ENCODE measurements at places on chromosomes 1 and 21.

GRCh38 chr1:62076286-62076685 is 118.4 kb upstream of the L1TD1 start:
- no peak for DNase-seq

DNA sequence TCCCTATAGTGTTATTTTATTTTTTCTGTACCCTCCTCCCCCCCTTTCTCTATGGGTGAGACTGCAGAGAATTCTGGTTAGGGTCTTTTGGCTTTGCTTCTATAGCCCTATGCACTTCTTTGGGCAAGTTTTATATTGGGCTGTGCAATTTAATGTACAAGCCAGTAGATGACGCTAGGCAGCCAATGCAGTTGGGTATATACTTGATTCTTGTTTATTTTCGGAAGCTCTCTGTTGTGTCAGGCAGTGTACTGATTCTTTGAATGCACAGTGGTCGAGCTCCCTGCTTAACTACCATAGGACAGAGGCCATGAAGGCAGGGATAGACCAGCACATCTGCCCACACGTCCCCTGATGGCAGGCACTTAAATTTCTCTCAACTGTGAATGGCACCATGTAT is 34.1 kb upstream of the GPR52 start:
- DNase-seq: no peak

DNA sequence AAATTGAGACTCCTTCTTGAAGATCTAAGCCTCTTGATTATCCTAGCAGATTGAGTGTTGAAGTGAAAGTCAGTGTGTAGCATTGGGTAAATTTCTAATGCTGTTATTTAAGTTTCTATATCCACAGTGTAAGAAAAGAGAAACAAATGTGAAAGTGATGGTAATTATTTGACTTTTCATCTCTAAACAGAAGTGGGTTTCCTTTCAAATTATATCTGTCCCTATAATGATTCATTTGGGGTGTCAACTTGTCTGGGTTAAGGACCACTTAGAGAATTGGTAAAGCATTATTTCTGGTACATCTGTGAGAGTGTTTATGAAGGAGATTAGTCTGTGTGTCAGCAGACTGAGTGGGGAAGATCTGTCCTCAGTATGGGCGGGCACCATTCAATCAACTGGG is 133.0 kb upstream of the HMCN1 start:
- no peak for DNase-seq

DNA sequence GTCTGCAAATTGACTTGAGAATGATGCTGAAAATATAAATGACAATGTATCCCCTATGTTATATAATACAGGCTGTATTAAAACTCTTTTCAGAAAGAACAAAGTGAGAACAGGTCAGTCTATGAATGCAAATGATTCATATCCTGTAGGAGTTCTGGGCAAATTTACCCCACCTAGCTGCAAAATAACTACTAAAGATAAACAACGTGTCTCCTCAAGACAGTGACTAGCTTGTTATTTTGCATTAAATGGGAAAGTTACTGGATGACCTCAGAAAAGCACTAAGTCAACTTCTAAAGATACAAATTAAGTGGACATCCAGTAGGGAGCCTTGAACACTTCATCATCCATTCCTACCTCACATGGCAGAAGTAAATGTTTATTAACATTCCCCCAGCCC is 11.1 kb downstream of the RNF19B start:
- no peak for DNase-seq

DNA sequence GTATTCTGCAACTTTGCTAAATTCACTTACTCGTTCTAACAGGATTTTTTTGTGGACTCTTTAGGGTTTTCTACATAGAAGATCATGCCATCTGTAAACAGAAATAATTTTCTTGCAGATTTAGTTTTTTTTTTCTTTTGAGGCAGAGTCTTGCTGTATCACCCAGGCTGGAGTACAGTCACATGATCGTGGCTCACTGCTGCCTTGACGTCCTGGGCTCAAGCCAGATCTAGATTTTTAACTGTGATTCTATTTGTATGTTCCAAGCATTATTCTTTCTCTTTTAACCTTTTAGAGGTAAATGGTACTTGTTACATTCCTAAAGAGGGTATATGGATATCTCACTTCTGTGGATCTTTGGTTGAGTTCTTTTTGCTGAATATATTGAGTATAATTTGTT is 18.6 kb downstream of the FABP3 start:
- no peak for DNase-seq

DNA sequence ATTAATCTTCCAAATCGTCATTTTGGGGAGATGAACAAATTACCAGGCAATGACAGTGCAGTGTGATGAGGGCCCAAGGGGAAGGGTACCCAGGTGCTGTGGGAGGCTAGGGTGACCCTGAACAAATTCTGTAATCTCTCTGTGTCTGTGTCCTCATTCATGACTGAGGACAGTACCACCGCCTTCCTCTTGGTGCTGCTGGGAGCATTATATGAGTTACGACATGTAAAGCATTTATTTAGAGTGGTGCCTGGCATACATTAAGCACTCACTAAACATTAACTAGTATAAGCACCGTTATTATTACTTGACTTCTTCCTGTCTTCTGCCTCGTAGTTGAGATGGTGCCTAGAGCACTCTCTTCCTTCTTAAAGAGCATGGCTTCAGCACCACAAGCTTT is 468.2 kb upstream of the VAMP3 start:
- no peak for DNase-seq

DNA sequence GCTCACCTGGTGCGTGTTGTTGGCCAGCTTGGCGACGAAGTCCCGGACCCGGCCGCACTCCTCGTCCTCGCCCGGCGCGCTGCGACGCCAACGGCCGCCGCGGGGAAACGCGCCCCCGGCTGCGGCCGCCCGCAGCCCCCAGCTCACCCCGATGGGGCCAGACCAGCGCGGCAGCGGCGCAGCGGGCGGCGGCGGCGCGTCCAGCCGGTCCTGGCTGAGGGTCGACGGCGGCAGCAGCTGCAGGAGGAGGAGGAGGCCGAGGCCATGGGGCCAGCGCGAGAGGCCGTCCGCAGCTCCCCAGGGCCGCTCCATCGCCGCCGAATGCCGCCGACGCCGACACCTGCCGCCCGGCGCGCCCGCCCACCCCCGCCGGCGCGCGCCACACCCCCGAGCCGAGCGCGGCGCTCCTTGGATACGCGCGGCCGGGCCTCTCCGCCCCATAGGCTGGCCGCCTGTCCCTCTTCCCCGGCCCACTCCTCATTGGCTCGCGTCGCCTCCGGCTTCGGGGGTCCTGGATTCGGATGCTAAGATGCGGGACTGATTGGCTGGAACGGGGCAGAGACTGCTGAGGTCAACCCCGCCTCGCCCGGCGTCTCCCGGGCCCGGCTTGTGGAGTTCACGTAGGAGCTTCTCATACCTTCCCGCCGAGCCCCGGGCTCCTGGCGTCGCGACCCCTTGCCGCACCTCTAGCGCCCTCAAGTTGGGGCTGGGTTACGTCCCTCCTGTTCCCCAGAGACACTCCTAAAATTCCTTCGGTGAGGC is at the start of gene SORT1:
TSS of gene SORT1 (minus strand) at position 338 of the 762 bp plus-strand sequence. CDS start at position 312, 26 bp downstream.
- peak; percentile 79 for DNase-seq

- no peak for DNase-seq
Observed at GRCh38 chr21:44337941-44338895, 972 bp downstream of the CFAP410 start.

- DNase-seq: peak; percentile 69
Observed at GRCh38 chr1:118151312-118151937, 33.6 kb downstream of the SPAG17 start.

DNA sequence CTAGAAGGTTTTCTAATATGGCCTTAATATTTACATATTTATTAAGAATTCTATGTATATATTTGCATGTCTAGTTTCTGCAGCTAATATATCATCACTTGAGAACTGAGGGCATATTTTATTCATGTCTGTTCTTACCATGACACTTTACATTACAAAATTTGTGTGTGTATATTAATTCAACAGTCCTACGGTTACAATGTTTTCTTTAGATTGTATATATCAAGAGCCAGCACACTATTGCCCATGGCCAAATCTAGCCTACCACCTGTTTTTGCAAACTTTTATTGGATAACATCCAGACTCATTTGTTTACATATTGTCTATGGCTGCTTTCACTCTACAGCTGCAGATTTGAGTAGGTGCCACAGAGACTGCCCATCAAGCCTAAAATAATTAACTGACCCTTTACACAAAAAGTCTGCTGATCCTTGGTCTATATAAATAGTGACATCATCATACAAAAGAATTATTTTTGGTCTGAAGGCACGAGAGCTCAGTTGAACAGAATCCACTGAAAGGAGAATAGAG is 577.4 kb upstream of the PBX1 start:
- no peak for DNase-seq

DNA sequence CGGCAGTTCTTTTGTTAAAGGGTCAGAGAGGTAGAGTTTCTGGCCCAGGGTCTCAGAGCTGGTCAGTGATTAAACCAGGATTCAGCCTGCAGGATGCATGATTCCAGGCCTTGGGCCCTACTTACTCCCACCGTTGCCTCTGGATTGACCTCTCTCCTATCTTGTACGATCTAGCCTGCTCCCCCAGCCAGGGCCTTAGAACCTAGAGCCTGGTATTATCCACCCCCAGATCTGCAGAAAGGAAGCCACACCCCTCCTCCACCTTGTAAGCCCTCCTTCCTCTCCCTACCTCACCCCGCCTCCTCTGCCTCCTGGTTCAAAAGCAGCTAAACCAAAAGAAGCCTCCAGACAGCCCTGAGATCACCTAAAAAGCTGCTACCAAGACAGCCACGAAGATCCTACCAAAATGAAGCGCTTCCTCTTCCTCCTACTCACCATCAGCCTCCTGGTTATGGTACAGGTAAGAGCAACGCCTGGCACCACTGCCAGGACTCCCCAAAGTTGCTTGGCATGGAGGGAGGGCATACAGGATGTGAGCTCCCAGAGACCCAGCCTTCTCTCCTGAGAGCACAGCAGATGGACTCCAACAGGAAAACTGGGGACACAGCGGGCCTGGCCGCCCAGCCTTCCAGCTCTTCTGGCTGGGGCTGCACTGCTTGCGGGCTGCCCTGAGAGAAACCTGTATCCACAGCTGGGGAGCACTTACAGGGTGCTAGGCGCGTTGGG is at the start of gene CD52:
TSS of gene CD52 (plus strand) at position 347 of the 726 bp plus-strand sequence. CDS start at position 407, 60 bp downstream.
- DNase-seq: peak; percentile 48

DNA sequence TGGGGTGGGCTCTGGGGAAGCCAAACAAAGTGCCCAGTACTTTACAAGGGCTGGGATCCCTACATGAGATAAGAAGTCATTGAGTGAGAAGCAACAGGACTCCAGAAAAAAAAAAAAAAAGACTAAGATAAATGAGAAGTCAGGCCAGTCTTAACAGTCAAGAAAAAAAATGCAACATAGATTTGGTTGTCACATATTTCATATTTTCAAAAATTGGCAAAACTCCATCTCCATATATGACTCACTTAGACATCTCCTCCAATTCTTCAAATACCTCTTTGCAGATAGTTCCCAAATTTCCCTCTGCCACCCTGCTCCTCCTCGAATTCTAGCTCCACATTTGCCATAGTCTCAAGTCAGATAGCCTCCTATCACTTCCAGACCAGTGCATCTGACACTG is 20.9 kb upstream of the SIPA1L2 start:
- no peak for DNase-seq

DNA sequence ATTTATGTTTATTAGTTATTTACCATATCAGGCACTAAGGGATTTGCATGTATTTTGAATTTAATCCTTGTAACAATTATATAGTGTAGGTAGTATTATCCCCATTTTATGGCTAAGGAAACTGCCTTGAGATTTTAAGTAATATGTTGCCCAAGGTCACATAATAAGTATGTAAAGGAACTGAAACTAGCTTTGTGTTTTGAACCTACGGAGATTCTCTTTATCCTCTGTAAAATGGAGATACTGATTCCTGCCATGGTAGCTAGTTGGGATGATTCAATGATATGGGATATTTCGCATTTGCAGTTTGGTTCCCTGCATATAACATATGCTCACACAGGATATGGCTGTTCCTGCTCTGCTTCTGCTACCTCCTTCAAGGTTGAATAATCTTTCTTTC is 144.3 kb downstream of the ST6GALNAC3 start:
- no peak for DNase-seq

- peak; percentile 24 for DNase-seq
Observed at GRCh38 chr1:2194319-2194897, at the start of gene FAAP20. FAAP20 (minus strand) TSS chr1:2194772; CDS start chr1:2194749, 23 bp downstream.

DNA sequence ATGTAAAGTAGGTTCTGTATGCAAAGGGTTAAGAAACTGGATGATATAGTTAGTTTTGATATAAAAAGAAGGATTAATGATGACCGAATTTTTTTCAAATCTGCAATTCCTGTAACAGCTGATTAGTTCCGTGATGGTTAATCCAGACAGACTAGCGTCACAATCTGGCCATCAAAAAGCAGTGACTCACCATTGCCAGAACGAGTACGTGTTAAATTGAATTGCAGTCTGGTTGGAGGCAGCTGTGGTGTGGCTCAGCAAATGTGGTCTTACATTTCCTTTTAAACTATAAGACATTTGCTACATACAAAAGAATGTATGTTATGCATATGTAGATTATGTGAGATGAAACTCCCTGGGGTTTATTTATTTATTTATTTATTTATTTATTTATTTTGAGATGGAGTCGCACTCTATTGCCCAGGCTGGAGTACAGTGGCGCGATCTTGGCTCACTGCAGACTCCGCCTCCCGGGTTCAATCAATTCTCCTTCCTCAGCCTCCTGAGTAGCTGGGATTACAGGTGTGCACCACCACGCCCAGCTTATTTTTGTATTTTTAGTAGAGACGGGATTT is 139.8 kb downstream of the RYR2 start:
- DNase-seq: no peak

GRCh38 chr1:33637846-33638440 is 165.5 kb downstream of the ZSCAN20 start:
- DNase-seq: no peak

- no peak for DNase-seq
Observed at GRCh38 chr1:40998668-40999067, 19.2 kb downstream of the CTPS1 start.

GRCh38 chr1:244139655-244140054 is 88.6 kb downstream of the ZBTB18 start:
- DNase-seq: no peak

- no peak for DNase-seq
Observed at GRCh38 chr1:91809317-91809716, 76.6 kb downstream of the TGFBR3 start.

- DNase-seq: no peak
Observed at GRCh38 chr1:29467989-29468900, 231.9 kb downstream of the PTPRU start.

DNA sequence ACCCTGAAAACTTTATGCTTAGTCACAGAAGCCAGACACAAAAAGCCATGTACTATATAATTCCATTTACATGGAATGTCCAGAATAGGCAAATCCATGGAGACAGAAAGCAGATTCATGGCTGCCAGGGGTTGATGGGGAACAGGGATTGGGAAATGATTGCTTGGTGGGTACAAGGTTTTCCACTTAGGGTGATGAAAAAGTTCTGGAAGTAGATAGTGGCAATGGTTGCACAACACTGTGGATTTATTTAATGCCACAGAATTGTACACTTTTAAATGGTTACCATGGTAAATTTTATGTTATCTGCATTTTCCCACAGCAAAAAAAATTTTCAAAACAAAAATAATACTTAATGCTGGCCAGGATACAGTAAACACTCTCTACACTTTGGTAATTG is 40.6 kb downstream of the ENAH start:
- no peak for DNase-seq

DNA sequence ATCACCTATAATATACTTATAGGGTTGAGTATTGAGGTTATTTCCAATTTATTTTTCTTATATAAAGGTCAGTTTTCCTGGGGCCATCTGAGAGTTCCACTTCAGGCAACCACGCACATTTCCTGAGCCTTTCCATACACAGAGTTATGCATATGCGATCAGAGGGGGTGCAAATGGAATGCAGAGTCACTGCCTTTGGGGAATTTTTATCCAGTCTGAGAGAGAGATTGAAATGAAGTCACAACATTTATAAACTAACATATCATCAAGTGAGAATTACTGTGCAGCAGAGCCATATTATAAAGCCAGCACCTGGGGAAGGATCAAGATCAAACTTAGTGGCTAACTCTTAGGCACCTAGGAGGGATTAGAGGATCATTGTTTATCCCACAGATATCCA is 299.9 kb upstream of the PLXNA2 start:
- DNase-seq: no peak
